NCI-H146 (cell line): ENCODE measurements at places on chromosomes 7 and 10.

DNA sequence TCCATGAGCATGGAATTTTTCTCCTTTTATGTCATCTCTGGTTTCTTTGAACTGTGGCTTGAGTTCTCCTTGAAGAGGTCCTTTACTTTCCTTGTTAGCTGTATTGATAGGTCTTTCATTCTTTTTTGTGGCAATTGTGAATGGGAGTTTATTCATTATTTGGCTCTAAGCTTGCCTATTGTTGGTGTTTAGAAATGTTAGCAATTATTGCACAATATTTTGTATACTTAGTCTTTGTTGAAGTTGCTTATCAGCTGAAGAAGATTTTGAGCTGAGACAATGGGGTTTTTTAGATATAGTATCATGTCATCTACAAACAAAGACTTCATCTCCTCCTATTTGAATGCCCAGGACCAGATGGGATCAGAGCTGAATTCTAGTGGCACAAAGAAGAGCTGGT is 1143.8 kb downstream of the XPNPEP1 start:
- DNase-seq: no peak

GRCh38 chr10:104589871-104590270 is 51.2 kb upstream of the SORCS3 start:
- no peak for DNase-seq

DNA sequence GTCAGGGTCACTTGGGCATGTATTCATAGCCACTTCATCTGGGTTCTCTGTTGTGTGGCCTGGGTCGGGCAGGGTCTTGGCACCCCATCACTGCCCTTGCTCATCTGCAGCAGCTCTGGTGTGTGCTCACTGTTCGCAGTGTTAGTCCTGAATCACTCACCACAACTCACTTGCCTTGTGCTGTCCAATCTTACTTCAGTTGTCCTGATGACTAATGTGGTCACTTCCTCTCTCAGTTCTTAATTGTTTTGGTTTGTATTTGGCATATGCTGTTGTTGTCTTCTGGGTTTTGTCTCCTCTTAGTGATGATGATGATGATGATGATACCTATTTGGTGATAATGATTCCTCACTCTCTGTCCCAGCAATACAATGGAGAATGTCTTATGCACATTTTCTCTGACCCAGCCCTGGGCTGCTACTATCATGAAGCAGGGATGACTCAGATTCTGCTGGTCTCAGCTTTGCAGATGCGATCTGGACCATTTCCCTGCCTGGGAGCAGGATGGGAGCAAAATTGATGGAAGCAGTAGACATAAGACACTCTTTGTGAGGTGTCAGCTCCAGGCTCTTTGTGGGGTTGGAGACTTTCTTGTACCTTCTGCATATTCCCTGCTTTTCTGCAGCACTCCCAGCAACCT is 17.0 kb downstream of the ADRA2A start:
- no peak for DNase-seq

DNA sequence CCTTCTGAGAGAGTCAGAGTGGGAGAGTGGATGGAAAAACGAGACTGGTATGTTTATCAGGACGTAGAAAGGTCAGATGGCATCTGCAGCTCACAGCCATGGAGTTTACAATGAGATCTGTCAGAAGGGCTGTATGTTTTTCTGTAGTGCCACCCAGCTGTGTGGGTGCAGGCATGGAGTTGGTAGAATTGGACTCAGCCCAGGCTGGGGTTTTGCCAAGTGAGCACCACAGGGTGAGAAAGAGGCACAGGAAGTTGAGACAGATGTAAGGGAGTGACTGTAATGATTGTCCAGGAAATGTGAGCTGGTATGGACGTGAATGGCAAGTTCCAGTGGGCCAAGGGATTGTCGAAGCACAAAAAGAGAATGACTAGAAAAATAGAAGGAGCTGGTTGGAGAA is 9.1 kb upstream of the ZYX start:
- no peak for DNase-seq

DNA sequence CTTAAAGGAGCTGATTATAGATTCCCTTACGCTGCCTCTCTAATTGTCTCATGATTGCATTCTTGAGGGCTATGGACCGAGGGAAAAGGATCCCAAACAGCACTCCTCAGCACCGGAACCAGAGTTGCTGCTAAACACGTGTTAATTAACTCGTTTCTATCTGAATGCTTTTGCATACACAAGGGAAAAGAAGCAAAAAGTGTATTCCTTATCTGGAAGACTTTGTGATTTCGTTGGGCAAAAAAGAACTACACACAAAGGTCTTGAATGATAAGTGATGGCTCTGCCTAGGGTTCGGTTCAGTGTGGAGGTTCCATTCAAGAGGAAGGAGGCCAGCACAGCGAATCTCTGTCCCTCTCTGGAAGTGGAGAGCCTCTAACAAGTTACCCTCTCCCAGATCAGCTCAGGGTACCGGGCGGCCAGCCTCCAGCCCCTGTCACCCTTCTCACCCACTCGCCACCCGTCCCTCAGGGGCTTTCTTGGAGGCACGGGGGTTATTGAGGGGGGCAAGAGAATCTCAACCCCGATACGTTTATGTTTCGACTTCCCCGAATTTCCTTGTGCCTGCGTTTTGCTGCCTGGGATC is 515 bp upstream of the SLC4A2 start:
- peak; percentile 33 for DNase-seq

DNA sequence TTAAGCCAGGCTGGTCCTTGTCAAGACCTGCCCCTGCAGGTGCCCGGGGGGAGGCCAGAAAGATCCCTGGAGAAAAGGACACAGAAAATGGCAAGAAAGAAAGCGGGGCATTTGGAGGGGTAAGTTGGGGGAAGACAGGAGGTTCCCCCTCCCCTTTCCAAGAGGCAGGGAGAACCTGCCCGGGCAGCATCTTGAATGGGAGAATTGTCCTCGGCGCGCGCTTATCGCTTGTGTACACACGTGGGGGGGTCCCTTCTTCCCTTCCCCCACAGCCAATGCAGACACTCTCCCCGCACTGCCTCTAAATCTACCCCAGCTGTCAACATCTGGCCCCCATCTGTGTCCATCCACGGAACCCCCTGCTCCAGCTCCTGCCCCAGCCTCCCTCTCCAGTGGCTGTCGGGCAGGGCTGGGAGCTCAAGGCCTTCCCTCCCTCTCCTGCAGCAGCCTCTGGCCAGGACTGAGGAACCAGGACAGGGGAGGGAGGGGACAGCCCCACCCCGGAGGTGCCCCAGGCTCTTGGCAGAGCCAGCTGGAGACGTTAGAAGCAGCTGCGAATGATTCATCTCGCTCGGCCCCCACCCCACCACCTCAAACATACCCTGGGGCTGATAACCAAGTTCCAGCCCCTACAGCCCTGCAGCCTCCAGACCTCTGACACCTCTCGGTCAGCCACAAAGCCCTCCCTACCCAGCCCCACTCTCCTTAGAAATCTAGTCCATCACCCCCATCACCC is 25.3 kb downstream of the EPHB4 start:
- peak; percentile 91 for DNase-seq

- DNase-seq: no peak
These were observed 871 bp upstream of the CCL24 start for GRCh38 chr7:75814407-75814947.

DNA sequence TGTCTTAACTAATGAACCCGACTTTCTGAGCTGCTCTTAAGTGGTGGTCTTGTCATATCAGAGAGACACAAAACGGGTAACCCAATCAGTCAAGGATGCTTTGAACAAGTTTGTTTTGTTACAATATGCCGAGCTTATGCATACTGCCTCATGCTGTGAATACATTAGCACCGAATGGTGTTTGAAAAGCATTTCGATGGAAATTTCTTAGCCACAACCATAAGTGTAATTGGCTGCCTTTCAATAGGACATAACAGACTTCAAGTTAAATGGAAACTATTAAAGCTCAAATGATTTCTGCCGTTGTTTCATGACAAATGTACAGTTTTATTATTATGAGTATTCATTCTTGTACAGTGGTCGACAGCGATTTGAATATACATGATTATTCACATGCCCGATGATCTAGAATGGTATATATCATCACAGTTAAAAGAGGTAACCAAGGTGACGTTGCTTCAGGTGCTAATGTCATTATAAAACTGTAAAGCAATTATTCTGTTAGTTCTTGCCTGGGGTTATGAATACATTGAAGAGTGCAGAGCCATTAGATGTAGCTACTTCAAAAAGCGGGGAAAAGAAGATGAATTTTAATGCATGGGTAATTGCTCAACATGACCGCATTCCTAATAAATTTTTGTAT is 118.8 kb downstream of the EBF3 start:
- no peak for DNase-seq

- no peak for DNase-seq
These were observed 9.4 kb upstream of the CALML5 start for GRCh38 chr10:5508786-5509185.

- DNase-seq: peak; percentile 55
These were observed at the start of gene FAS for GRCh38 chr10:88990384-88991160. FAS (plus strand) TSS chr10:88990798; CDS start chr10:88990877, 79 bp downstream.

- DNase-seq: no peak
These were observed 23.3 kb downstream of the PODXL start for GRCh38 chr7:131533151-131533559.

- no peak for DNase-seq
These were observed 30.1 kb downstream of the APBB1IP start for GRCh38 chr10:26468291-26468690.
